ENCODE measurements at places on chromosomes 16 and 17.

DNA sequence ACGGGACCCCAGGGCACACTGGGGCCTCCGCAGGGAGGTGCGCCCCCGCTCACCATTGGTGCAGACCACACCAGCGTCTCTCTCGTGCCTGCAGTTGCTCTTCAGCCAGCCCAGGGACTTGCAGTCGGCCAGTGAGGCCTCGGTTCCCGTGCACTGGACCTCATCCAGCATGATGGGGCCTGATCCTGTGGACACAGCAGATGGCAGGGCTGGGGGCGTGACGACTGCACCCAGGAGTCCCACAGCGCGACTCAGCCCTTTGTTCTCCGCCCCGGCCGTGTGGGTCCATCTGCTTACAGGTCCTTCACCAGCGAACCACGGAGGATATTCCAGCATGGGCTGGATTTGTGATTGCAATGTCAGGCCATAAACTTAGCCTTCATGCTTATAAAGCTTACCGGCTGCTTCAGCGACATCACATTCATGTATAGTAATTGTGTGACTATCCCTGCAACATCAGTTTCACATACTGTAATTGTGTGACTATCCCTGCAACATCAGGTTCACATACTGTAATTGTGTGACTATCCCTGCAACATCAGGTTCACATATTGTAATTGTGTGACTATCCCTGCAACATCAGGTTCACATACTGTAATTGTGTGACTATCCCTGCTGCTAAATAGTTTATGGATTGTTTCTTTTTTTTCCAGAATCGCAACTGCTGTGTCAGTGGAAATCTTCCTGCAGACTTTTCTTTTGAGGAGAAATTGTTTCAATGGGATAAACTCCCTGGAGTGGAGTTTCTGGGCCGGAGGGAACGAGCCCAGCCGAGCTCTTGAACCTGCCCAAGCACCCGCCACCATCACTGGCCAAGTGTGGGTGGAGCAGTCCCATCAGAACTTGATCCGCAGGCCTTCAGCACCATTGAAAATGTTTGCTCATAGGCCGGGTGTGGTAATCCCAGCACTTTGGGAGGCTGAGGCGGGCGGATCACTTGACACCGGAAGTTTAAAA lies 4.8 kb downstream of the LGALS3BP start:
- peak; percentile 68 for DNase-seq

- DNase-seq = no peak
Observed at GRCh38 chr16:24002619-24003018, 166.8 kb downstream of the PRKCB start.

DNA sequence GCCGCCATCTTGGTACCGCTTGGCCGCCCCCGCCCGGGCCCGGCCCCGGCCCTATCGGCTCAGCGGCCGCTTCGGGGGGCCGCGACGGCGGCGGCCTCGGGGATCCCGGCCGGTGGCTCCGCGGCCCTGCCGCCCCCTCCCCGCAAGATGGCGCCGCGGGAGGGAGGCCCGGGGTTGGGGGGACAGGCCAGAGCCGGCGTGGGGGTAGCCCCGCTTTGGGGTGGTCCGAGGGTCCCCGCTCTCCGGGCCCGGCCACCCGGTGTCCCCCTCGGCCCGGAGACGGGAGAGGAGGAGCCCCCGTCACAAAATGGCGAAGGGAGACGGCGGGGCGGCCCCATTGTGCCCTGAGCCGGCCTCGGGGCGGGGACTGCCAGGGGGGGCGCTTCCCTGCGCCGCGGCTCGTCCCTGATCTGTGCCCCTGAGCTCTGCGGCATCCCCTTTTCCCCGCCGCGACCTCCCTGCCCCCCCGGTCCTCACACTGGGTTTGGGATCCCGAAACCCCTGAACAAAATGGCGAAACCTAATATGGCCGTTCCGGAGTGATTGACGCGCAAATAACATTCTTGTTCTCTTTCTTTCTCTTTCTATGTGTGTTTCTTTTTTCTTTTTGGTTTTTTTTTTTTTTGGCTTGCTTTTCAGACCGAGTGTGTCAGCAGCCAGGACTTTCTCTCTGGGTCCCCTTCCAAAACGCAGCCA lies 986 bp downstream of the HAPSTR1 start:
- DNase-seq = no peak

DNA sequence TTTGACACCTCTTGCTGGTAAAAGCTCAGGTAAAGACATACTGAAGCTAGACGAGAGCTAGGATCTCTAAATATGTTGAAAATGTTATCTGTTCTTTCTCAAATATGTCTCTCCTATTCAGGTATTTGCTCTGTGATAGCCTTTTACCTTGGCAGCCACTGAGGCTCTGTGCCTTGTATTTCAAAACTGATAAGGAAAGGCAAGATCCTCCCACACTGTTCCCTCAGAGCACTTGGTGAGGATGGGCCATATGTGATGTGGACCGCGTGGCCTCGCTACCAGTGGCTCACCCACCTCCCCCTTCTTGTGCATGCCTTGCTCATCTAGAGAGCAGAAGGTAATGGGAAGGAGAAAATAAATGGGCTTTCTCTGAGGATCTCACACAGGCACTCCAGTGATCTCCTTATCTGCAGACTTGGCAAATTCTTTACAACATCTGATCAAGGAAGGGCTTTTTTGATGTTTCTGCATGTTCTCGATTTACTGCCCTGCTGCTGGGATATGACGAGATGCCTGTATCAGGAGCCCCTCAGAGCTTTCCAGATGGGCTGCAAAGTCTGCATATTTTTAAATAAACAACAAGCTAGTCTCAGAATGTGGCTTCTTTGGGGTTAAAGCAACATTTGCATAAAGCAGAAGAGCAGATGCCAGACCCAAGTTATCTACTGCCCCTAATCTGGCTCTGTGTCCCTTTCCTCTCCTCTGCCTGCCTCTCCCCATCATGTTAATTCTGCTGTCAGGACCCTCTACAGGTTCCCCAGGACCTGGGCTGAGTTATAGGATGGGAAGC lies 16.9 kb downstream of the HOXB1 start:
- no peak for DNase-seq

- DNase-seq = no peak
Observed at GRCh38 chr17:67582673-67583081, 135.1 kb upstream of the NOL11 start.

GRCh38 chr17:76943202-76943601 lies 75.0 kb downstream of the MGAT5B start:
- no peak for DNase-seq

- peak; percentile 68 for DNase-seq
Observed at GRCh38 chr17:48539177-48539576, 5.7 kb downstream of the HOXB2 start.

GRCh38 chr17:65071861-65072260 lies 15.3 kb upstream of the GNA13 start:
- DNase-seq = no peak

GRCh38 chr17:71656964-71657858 lies 463.6 kb upstream of the SOX9 start:
- no peak for DNase-seq

DNA sequence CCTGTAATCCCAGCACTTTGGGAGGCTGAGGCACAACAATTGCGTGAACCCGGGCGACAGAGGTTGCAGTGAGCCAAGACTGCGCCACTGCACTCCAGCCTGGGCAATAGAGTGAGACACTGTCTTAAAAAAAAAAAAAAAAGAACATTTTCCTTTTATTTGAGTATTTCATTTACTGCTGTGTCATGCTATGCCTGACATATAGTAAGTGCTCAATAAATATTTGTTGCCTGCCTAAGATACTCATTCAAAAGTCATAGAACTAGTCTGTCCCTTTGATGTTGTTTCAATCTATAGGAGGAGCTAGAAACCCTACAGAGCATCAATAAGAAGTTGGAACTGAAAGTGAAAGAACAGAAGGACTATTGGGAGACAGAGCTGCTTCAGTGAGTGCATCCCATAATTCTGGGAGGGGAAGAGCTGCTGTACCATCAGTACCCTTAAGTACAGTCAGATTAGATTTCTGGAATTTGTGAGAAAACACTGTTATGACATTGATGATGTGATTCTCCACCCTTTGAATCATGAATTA lies 20.0 kb downstream of the CALCOCO2 start:
- no peak for DNase-seq

DNA sequence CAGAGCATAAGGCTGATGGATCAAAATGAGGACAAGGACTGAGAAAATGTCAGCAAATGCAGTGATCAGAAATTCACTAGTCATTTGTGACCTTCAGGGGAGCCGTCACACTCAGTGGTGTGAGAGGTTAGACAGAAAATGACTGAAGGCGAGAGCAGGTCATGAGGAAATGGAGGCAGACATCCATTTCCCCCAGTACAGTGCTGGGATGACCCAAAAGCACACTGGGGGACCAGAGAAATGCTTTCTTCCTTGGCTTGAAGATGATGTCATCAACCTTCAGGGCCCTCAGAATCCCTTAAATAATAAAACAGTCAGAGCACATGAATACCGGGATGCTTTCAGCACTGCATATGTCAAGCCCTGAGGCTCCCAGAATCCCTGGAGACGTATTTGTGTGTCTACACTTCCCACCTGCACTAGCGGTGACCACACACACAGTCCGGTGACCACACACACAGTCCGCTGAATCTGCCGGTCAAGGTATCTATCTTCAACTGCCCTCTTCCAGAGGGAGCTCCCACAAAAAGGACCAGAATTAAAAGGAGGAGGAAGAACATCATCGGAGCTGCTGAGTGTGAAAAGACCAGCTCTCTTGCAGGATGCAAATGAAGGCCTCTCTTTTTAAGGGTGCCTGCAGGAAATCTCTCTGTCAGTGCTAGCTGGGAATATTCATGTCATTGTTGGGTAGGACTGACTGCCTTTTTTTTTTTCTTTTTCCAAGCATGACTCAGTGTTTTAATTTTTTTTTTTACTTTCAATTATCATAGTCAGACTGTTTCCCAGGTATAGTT lies 8.2 kb downstream of the UBE2O start:
- DNase-seq = no peak

GRCh38 chr17:17849147-17849820 lies 12.5 kb upstream of the SREBF1 start:
- no peak for DNase-seq

DNA sequence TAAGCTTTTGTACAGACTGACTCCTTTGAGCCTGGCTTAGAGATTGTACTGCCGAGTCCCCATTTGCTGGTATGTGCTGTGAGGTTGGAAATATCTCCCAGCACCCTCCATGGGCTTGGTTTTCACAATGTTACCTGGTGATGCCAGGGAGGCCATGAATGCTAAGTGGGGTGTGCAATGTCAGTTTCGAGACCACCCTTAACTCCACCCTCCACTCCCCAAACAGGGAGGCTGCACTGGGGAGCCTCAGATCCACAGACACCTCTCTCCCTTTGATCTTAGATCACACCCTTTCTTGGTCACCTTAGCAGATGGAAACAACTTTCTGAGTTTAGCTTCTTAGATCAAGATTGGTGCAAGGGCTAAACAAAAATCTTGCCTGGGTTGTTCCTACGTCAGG lies 28.6 kb upstream of the PIK3R6 start:
- DNase-seq = no peak

- DNase-seq = no peak
Observed at GRCh38 chr17:67272312-67273047, 27.5 kb upstream of the HELZ start.

DNA sequence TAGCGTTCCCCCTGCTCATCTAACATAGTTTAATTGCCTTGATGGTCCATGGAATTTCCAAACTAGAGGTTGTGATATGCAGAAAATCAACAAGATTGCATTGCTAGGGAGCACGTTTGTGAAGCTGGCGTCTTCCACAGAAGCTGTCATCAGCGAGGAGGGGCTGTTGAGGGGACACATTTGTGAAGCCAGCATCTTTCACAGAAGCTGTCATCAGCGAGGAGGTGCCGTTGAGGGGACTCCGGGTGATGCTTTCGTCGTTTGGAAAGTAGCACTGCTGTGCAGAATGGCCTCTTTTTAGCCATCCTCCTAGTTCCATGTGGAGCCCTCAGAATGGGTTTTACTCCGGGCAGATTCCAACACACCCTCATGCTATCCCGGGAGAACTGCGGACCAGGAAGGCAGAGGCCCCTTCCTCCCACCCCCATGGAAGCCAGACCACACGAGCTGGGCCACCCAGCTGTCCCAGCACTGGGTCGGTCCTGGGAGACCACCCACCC lies 119.6 kb upstream of the CHMP6 start:
- no peak for DNase-seq

- DNase-seq = no peak
Observed at GRCh38 chr16:77650761-77651160, 71.6 kb upstream of the NUDT7 start.

DNA sequence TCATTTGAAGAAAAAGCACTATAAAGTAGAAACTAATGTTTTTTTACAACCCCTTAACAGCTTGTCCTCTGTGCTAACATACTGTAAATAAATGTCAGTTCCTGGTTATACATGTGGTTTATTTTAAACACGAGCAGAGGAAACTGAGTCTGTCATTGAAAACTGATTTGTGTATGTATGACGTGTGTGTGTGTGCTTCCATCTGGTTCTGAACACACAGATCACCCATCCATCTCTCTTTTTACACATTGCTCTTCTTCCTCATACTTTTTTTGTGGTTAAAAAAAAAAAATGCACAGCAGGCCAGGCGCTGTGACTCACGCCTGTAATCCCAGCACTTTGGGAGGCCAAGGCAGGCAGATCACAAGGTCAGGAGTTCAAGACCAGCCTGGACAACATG lies 49.5 kb downstream of the ZNF423 start:
- DNase-seq = no peak

DNA sequence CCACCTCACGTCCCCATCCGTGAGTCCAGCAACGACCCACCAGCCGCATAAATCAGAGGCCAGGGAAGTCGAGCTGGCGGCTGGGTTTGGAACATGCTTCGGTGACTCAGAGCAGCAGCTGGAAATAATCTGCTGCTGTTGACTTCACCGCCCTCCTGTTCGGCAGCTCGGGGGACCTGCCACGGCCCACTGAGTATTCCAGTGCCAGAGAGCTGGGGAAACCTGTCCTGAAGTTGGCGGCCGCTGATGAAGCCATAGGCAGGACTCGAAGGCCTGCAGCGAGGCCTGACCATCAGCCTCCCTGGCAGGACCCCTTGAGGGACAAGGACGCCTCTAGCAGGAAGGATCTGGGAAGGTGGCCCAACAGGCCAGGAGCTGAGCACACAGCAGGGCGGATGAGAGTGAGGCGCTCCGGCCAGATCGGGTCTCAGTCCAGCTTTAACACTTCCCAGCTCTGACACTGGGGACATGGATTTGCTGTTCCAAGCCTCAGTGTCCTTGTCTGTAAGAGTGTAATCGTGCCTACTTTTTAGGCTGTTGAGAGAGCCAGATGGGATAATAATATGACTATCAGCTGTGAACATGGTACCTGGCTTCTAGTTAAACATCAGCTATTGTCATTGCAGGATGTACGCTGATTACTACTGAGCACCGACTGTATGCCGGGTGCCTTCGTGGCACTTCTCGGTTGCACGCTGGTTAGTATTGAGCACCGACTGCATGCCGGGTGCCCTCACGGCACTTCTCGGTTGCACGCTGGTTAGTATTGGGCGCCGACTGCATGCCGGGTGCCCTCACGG lies 50.4 kb upstream of the CIBAR2 start:
- no peak for DNase-seq

- no peak for DNase-seq
Observed at GRCh38 chr17:43528319-43528987, 17.7 kb downstream of the ETV4 start.

DNA sequence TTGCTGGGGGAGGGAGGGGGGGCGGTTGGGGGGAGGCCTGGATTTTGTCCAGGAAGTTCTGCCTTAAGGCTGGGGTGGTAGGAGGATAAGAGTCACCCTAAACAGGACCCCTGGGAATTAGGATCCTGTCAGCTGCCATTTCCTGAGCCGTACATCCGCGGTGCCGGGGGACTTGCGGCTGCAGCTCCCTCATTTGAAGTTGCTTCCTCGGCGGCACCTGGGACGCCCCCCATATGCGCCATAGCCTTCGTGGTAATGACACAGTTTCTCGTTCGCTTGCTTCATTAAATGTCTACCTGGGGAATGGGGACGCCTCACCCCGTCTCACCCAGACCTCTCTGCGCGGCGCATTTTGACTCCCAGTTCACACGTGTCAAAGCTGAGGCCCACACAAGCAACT lies 55.1 kb upstream of the PABPN1L start:
- DNase-seq = no peak
